ENCODE measurements at places on chromosomes 1 and 21.

DNA sequence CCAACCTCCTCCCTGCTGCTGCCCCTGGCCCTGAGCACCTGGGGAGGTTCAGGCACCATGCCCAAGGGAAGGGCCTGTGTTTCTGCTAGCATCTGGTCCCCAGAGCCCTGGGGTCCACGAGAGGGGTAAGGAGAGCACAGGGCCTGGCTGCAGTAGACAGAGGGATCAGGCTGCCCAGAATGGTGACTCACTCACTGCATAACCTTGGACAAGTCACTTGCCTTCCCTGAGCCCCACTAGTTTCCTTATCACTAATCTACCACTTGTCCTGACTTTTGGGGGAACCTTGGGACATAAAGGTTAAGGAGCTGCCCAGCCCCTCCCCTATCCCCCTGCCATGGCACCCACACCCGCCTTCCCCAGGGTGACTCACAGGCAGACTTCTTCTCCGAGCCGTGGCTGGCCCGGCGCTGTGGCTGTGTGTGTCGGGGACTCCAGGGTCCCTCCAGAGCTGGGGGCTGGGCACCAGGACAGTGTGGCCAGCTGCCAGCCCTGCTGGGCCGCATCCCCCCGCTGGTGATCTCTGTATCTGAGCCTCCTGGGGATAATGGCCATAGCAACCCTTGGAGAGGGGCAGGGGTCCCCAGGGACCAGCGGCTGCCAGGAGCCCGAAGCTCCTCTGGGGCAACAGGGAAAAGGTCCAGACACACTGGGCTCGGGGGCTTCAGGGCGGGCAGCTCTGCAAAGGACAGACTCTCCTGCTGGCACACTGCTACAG is 4.0 kb downstream of the ARHGEF19 start:
- DNase-seq, result no peak

GRCh38 chr1:235329139-235329902 is 951 bp downstream of the GGPS1 start:
- DNase-seq, result peak; percentile 85

GRCh38 chr1:222233444-222234158 is 314.3 kb downstream of the HHIPL2 start:
- DNase-seq, result no peak

GRCh38 chr1:190429932-190430331 is 47.7 kb downstream of the BRINP3 start:
- DNase-seq, result no peak

DNA sequence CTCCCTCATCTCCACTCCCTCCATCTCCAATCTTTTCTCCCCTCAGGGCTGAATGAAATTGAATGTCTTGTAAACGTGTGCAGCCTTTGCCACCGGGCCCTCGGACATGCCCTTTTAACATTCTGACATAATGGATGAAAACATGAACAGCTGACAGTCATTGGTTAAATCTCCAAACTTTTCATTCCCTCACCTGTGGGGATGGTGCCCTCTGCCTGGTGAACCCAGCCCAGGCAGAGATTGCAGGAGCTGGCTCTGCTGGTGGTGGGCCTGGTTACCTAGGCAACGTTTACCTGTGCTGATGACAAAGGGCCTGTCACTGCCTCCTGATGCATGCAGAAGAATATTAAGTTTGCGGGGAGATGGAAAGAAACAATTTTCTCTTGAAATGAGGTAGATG is 21.3 kb downstream of the ST6GALNAC3 start:
- no peak for DNase-seq

GRCh38 chr1:183147735-183148134 is 38.3 kb upstream of the LAMC2 start:
- no peak for DNase-seq

DNA sequence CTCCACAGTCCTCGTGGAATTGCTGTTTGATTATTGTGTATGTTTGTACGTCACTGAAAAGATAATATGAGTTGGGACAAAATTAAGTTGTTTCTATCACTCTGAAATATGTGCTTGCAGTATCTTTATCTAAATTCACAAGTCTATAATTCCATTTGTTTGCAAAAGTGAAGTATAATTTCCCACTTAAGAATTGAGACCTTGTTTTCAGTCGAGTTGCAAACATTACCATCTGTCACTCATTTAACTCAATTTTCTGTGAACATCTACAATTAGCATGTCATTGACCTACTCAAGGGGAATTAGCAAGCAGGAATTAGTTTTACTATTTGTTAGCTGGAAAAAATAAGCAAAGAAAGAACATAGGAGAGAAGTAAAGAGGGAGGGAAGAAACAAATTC is 195.8 kb downstream of the TPR start:
- DNase-seq, result no peak

DNA sequence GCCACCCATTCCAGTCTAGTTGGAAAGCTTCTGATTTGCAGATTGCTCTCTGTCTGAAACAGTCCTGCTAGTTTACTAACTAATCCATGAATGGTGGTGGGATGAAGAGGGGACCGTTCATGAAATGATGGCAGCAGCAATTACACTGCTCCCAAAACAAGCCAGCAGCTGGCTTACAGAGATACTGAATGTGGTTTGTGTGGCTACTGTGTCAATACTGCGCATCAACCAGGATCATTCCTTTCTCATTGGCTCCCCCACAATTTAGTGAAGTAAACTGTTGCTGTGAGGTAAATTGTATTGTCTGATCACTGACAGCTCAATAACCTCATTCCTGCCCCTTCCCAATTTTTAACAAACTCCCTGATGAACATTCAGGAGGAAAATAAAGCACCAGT is 191.3 kb upstream of the LMO4 start:
- DNase-seq, result no peak

Measured in GM12865 (cell line).